ENCODE measurements at places on chromosomes 5 and 9.

GRCh38 chr5:68409259-68409658 is 193.7 kb downstream of the PIK3R1 start:
- no peak for DNase-seq

GRCh38 chr9:4796988-4797853 is 4.5 kb downstream of the RCL1 start:
- no peak for DNase-seq

- DNase-seq: no peak
Observed at GRCh38 chr5:9196403-9197227, 349.3 kb downstream of the SEMA5A start.

DNA sequence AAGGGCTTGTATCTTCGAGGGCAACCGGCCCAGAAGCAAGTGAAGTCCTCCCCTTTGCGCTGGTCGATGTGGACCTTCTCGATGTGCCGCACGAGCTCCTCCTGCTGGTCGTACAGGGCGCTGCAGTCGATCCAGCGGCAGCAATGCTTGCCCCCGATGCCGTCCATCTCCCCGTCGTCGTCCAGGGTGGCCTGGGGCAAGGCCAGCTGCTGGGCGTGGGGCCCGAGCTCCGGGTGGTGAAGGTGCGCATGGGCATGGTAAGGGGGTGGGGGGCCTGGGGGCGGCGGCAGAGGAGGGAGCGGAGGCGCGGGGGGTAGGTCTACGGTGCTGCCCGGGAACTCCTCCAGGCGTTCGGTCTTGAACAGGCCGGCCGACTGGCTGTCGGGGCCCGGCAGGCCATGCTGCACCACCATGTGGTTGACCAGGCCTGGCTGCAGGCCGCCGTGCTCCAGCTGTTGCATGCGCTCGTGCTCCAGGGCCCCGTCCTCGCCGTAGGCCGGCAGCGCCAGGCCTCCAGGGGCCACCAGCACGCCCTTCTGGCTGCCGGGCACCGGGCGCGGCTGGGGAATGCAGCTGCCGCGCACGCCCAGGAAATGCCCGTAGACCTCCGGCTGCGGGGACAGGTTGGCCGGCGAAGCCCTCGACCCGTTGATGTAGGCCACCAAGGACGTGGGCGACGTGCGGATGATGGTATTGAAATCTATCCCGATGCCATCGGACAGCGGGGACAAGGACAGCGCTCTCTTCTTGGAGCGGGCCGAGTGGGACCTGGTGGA is 181.8 kb downstream of the GLIS3 start:
- no peak for DNase-seq

GRCh38 chr5:150612405-150612804 is 28.1 kb upstream of the SYNPO start:
- no peak for DNase-seq

DNA sequence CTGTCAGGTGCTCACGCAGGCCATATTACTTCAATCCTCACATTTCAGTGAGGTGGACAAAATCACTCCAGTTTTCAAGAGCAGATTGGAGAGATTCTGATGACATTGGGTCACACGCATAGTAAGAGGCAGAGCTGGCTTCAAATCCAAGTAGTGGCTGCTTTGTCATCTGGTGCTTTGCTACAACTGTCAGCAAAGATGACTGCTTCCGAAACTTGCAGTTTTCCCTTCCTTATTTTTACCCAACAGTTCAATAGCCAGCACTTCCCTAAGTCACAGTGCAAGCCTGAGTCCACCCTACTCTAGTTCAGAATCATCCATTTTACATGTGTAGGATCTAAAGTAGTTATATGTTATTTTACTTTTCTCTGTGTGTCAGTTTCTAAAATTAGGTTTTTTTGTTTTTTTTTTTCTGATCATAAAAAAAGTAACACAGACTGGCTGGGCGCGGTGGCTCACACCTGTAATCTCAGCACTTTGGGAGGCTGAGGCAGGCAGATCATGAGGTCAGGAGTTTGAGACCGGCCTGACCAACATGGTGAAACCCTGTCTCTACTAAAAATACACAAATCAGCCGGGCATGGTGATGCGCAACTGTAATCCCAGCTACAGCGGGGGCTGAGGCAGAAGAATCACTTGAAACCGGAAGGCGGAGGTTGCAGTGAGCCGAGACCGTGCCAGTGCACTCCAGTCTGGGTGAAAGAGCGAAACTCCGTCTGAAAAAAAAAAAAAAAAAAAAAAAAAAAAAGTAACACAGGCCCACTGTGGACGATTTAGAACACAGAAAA is 49.6 kb downstream of the ANKDD1B start:
- no peak for DNase-seq

GRCh38 chr9:137580954-137581322 is 2.2 kb upstream of the DPH7 start:
- no peak for DNase-seq

DNA sequence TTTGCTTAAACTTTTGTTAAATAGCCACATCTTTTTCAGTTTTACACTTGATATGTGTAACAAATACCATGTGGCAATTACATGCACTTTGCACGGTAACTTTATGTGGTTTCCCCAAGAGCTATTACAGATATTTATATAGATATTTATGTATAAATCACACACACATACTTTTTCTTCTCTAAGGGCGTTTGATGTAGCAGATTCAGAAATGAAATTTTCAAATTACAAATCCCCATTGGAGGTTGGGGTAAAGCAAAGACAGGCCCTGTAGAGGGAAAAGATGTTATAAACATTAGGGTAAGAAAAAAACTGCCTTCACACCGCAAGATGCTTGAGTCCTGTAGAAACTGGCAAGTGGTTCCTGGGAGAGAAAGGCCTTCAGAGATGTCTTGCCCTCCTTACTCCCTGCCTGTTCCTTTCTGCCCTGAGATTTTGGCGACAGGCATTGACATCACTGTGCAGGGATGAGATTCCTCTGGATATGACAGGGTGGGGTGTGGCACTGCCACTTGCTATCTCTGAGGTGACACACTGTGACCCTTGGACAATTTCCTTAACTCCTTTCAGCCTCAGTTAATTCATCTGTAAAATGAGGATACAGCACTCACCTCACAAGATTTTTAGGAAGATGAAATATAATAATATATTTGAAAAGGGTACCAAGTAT is 177.9 kb upstream of the TUT7 start:
- DNase-seq: no peak

DNA sequence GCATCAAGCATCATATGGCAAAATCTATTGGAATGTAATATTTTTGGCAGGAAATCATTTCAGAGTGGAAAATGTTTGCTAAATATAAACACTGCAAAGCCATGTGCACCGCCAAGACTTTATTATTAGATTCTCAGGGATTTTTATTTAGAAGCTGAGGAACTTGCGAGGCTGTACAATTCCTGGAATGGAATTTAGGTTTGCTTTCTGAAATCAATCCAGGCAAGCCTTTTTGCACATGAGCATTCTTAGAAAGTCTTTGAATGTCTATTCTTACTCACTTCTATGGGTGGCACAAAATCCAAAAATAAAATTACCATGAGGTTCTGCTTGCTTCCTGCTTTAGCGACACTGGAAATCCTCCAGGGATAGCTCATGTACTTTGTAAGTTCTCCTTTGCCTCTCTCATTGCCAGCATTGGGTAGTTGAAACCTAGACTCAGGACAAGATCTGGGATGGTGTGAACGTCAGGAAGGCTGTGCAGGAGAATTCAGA is 71.5 kb upstream of the PALM2AKAP2 start:
- no peak for DNase-seq

DNA sequence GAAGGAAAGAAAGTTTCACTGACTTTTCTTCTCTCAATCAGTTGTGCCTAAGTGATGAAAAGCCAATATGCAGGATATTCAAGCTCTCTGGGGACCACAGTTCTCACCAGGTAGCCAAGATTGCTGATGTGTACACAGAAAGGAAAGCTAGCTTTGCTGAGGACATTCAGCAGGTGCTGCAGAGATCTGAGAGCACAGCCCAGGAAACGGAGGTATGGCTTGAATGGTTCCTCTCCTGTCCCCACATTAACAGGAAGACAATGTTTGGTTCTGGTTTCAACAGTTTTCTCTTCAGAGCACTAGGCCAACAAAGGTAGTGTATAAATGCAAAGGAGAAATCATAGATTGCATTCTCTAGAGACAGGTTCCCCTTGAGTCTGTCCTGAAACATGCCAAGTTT is 69.6 kb downstream of the PTPDC1 start:
- no peak for DNase-seq

DNA sequence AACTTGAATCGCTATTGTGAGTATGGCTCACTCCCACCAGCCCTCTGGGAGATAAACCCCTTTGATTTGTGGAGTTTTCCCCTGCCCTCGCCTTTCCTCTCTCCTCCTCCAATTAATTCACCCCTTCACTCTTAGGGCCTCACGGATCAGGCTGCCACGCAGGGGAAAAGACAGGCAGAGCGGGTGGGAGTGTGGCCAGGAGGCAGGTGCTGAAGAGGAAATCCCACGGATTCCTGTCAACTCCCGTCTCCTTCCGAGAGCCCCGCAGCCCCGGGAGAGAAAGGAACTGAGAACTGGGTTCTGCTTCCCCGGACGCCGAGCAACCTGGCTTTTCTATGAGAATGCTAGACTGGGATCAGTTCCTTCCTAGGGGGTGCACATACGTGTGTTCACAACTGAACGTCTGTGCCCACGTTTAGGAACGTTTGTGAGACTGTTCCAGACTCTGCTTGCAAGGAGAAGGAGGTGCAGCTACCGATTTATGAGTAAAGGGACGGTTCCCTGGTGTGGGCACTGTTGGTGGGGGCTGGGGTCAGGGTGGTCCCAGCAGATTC is 314.5 kb upstream of the TLE4 start:
- DNase-seq: no peak

DNA sequence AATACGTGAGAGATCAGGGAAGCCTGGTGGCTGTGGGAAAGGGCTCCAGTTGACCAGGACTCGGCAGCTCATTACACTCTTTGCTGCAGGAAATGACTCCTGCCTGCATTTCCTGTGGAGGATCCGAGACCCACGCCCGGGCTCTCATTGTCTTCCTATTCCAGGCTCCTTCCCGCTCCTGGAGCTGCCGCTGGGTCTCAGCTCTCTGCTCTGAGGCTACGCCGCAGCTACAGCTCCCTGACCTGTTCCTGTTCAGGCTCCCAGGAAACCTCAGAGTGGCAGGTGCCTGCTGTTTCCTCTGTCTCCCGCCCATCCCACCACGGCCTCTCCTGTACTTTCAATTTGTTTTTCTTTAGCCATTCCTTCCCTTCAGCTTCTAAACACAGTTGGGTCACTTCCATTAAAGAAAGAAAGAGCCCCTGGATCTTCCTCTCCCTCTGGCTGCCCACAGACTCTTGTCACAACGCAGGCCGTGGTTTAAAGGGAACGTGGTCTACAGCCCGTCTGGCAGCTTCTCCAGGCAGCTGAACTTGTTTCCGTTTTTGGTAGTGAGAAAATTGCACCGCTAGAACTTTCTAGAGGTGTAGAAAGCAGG is 71.5 kb downstream of the IL6ST start:
- DNase-seq: no peak

DNA sequence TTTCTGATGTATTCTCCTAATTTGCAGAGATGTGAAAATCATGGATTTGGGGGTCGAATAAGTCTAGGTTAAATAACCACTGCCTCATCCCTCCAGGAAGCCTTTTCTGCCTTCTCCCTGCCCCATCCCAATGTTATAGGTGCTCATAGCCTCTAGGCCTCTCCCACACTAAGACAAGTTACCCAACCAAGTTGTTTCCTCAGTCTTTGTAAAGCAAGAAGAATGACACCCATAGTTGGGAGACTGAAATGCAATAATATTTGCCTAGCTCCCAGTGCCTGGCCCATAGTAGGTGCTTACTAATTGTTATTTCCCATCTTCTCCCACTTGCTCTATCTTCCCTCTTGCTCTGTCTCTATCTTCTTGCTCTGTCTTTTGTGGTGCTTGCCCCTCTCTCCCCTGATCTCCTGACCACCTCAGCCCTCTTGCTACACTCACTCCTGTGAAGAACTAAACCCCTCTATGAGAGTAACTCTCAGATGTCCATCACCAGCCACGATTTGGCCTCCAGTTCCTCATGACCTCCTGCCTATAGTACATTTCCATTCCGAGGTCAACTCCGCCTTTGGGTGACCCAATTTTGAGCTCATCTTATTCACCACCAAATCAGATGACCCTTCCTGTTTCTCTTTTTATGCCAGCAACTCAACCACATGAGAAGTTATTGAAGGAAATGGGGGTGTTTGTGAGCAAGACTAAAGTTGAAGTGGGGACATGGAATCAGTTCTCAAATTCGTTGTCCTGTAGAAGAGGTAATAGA is 7.0 kb downstream of the AFAP1L1 start:
- no peak for DNase-seq

- DNase-seq: no peak
Observed at GRCh38 chr5:133605323-133605722, 7.0 kb downstream of the FSTL4 start.

GRCh38 chr9:37209431-37210386 is 89.3 kb downstream of the ZCCHC7 start:
- DNase-seq: no peak
